GM20000 (cell line): ENCODE measurements at places on chromosomes 12 and 14.

DNA sequence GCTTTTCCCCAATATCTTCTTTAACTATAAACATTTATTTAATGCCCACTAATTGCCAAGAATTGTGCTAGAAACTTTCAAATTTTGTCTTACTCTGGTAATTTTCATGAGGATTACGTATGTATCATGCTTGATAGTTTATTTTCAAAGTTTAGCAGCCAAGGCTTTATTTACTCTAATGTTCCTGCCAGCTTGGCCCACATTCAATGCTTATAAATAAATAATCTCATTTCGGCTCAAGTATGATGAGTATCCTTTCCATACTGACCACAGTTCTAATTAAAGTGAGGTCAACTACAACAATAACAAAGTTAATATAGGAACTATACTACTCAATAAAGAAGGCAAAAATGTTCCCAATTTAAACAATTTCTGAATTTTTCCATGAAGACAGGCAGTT, 259.2 kb downstream of the MED13L start:
- no peak for DNase-seq

- no peak for DNase-seq
Observed at GRCh38 chr14:64053694-64054669, 201.2 kb downstream of the SYNE2 start.

GRCh38 chr14:35286003-35286600, 6.1 kb upstream of the PSMA6 start:
- DNase-seq: no peak

DNA sequence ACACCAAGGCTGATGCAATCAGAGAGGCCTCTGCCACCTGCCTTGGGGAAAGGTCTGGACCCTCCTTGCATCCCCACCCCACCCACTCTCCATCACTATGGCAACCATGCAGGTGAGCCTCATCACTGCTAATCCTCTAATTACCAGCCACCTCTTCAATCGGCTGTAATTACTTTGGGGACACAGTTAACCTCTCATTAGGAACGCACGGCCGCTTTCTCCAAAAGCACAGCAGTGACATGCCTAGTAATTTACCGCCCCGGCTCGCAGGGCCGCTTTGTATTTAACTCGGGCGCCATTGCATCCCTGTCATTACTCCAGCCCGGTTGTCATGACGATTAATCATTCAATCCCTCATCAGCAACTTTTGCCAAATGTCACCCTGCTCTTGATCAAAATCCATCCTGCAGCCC, 36.3 kb upstream of the FAM222A start:
- DNase-seq: no peak

DNA sequence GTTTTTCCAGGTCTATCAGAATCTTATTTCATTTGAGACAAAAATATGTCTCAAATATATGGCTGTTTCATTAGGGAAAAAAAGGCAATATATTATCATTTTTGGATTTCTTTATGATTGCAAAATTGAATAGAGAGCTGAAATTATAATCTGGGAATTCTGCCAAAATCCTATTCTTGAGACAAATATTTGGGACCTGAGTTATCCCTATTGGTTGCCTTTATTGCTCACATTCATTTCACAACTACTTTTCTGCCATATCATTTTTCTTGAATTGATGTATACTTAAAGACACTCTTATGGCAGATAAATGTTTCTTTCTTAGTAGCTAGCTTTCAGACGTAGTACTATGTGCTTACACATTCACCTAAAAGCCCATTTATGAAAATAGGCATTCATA, 241.6 kb upstream of the NOVA1 start:
- DNase-seq: no peak

DNA sequence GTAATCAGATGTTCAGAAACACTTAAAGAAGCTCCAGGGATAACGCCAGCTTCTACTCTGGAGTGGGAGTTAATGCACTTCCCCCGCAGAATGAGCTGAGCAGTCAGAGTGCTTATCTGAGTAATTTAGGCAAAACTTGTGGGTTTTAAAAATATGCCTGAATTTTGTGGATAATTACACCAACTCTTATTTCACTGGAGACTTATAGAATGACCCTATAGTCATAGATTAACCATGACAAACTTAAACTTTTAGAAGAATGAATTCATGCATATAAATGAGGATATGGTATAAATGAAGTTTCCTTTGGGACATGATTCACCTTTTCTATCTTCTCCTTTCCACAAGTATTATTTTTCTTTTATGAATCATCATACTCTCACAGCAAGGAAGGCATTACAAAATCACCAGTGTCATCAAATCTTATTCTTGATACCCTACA, 241.1 kb upstream of the FBXO33 start:
- no peak for DNase-seq

DNA sequence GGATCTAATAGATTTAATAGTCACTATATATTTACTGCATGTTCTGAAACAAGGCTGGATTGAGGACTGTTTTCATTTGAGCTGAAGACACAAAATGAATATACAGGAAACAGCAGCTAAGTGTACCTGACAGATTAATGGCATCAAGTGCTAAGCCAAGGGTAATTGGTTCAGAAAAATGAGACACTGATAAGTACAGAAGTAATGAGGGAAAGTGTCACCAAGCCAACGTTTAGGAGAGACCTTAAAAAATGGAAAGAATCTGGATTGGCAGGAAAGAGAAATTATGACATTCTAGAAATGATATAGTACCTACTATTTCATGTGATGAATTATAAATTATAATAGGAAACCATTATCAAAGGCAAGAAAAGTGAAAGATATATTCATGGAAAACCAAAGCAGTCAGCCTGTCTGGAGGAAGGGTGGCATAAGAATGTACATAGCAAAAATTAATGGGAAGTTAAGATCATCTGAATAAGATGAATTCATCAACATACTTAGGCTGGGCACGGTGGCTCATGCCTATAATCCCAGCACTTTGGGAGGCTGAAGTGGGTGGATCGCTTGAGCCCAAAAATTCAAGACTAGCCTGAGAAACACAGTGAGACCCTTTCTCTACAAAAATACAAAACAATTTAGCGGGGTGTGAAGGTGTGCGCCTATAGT, 21.0 kb upstream of the DUSP16 start:
- DNase-seq: no peak

- peak; percentile 26 for DNase-seq
Observed at GRCh38 chr12:48296586-48297282, 54.0 kb downstream of the ZNF641 start.

GRCh38 chr12:106246891-106247673, 738 bp downstream of the CKAP4 start:
- peak; percentile 82 for DNase-seq

DNA sequence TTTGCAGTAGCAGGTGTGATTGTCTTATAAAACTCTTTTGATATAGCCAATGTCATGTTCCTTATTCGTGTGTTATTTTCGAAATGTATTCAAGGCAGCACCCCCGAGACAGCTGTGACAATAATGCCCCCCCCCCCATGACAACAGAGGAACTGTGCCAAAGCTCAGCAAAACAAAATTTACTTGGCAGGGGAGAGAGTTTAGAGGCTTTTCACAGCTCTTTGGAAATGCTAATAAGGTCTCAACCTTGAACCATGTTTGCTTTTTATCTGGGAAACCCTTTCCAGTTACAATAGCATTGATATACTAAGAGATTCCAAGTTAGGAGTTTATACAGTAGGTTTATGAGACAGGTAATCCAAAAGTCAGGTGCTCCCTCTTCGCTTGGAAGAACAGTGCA, 56.4 kb upstream of the USP44 start:
- no peak for DNase-seq

GRCh38 chr12:66978802-66979201, 290.4 kb upstream of the CAND1 start:
- DNase-seq: no peak

DNA sequence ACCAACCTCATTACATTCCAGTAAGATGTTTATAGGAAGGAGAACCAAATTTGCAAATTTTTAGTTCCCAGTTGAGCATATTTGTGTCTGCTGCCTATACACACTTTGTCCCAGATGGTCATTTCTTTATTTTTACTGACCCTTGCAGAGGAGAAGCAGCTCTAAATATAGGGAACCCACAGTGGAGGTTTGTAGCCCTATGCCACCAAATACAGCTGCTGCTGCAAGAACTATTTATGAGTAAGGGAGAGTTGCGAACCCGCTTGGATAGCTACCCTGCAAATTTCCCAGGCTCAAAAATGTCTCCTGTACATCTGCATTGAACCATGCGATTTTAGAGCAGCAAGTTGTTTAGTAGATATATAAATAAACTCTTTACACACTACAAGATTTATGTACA, 48.2 kb downstream of the NAV3 start:
- no peak for DNase-seq

GRCh38 chr12:122171399-122171798, 2.6 kb downstream of the IL31 start:
- DNase-seq: no peak

DNA sequence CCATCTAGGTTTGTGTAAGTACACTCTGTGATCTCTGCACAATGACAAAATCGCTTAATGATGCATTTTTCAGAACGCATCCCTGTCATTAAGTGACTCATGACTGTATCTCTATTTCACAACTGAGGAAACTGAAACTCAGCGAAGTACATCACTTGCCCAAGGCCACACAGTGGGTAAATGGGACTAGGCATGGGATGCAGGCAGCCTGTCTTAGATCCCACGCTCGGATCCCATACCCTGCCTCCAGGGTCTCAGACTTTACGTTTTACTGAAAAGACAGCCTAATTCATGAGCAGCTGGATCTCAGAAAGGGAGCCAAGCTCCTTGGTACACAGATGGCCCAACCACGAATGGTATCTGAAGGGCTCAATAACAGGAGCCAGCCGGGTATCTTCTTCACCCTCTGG, 2.4 kb upstream of the MLEC start:
- DNase-seq: no peak

GRCh38 chr14:33566082-33566481, 384.8 kb downstream of the EGLN3 start:
- DNase-seq: no peak

DNA sequence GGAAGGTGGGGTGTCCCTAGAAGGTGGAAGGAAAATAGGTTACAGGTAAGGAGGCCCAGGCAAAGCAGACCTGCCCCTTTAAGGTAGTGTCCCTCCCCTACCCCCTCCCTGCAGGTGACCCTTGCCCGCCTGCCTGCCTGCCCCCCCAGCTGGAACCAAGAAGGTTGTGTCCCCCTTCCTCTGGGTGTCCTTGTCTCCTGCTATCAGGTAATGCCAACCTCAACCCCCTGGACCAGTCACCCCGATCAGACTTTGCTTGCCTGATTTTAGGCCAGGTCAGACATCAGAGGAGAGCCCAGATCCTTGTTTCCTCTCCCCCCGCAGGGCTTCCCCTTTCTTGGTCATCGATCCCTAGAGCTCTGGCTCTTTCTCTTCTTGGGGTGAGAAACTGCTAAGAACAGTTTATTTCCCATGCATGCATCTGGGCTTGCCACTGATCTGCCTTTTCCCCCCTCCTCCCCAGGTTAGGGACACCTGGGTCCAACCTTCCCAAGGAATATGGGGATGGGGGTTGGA, at the start of gene SLC39A5:
TSS of gene SLC39A5 (plus strand) at position 136 of the 516 bp plus-strand sequence. CDS start 1,224 bp downstream, outside the sequence.
- no peak for DNase-seq

DNA sequence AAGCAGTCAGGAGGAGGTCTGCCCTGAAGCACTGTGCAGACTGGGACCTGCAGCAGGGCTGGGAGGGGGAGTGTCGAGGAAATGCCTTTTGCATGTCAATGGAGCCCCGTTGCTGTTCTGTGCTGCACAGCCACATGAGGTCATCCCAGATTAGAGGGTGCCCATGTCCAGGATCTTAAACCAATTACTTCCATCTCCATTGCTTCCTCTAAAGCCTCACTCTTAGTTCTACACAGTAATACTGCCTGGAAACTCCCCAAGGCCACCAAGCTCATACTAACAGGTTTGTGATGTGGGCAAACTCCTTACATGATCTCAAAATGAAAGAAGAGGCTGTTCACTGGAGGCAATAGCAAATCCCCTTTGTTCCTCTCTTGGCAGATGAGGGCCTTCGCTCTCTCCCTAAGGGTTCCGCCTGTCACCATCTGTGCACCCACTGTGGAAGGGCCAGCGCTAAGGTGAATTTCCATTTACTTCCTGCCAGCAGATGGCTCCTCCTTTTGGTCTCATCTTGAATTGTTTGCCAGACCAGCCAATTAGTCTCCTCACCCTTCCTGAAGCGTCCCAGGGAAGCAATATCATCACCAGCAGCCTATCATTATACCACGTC, 35.4 kb upstream of the LTA4H start:
- DNase-seq: peak; percentile 29

DNA sequence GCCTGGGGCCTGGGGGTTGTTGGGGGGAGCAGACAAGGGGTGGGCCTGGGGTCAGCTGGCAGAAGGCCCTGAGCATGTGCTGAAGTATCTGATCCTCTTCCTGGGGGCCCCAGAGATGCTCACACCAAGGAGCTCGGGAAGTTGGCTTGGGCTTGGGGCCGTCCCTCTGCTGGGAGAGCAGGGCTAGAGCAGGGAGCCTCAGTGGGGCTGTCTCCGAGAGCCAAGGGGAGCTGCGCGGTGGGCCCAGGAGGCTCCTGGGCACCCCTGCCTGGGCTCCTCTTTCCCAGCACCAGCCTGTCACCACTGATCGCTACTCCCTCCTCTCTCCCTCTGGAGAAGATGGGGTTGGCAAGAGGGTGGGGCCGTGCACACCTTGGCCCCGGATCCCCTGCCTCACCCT, 28.3 kb downstream of the BEGAIN start:
- no peak for DNase-seq

DNA sequence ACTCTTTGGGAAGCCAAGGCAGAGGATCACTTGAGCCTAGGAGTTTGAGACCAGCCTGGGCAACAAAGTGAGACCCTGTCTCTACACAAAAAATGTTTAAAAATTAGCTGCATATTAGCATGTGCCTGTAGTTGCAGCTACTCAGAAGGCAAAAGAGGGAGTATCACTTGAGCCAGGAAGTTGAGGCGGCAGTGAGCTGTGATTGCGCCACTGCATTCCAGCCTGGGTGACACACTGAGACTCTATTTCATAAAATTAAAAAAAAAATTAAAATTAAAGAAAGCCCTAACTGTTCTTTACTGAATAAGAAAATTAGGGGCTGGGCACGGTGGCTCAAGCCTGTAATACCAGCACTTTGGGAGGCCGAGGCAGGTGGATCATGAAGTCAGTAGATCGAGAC, 27.0 kb downstream of the SENP1 start:
- DNase-seq: no peak

- no peak for DNase-seq
Observed at GRCh38 chr12:109709401-109709991, 4.1 kb upstream of the FAM222A start.

- DNase-seq: peak; percentile 7
Observed at GRCh38 chr14:63910583-63911363, 58.0 kb downstream of the SYNE2 start.

- peak; percentile 60 for DNase-seq
Observed at GRCh38 chr12:77746096-77746495, 84.6 kb upstream of the NAV3 start.

DNA sequence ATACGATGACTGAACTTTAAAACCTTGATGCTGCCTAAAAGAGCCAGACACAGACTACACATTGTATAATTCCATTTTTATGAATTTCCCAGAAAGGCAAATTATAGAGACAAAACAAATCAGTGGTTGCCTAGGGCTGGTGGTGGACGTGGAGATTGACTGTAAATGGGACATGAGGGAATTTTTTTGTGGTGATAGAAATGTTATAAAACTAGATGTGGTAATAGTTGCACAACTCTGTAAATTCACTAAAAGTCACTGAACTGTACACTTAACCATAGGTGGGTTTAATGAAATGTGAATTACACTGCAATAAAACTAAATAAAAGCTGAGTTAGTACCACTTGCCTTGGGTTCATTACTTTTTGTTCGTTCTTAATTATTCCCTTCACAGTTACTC, 72.1 kb downstream of the PLEKHA5 start:
- DNase-seq: no peak

- DNase-seq: no peak
Observed at GRCh38 chr12:4649358-4649661, 396 bp downstream of the NDUFA9 start.
